ENCODE measurements at places on chromosomes 4 and X. TPM values are rescaled to one million over a fixed set of nuclear protein-coding genes. Genes with fewer than 3 reads are reported as not detected.

The BCORL1 gene
- 2.6 TPM for total RNA-seq

The GAB1 gene
- 12.5 TPM for total RNA-seq

The PGM2 gene
- 51.6 TPM for total RNA-seq

The DMRTC1 gene
- not detected for total RNA-seq

The SLC4A4 gene
- 2.0 TPM for total RNA-seq

The SSX4 gene
- not detected for total RNA-seq

The PHOX2B gene
- not detected for total RNA-seq

The EPGN gene
- total RNA-seq, result 1.1 TPM

The UGT2B15 gene
- not detected for total RNA-seq

Data from uterine smooth muscle cell (primary cell).